CD14-positive monocyte (primary cell): ENCODE measurements at places on chromosomes 11 and 22.

DNA sequence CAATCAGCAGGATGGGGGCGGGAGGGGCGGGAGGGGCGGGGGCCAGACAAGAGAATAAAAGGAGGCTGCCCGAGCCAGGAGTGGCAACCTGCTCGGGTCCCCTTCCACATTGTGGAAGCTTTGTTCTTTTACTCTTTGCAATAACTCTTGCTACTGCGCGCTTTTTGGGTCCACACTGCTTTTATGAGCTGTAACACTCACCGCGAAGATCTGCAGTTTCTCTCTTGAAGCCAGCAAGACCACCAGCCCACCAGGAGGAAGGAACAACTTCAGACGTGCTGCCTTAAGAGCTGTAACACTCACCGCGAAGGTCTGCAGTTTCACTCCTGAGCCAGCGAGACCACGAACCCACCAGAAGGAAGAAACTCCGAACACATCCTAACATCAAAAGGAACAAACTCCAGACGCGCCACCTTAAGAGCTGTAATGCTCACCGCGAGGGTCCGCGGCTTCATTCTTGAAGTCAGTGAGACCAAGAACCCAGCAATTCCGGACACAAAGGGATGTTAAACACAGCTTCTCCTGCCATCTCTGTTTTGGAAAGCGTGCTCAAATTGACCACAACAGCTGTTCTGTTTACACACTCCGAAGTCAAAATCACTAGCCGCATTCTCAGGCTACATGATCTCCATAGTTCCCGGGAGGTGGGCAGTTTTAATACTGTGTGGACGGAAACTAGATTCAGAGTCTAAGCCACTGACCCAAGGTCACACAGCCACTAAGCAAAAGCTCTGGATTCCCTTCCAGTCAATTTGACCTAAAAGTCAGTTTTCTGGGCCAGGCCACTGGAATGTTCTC lies 11.9 kb downstream of the PLAAT2 start:
- DNase-seq, result no peak

GRCh38 chr22:20429254-20430100 lies 8.1 kb downstream of the SCARF2 start:
- DNase-seq, result peak; percentile 71

DNA sequence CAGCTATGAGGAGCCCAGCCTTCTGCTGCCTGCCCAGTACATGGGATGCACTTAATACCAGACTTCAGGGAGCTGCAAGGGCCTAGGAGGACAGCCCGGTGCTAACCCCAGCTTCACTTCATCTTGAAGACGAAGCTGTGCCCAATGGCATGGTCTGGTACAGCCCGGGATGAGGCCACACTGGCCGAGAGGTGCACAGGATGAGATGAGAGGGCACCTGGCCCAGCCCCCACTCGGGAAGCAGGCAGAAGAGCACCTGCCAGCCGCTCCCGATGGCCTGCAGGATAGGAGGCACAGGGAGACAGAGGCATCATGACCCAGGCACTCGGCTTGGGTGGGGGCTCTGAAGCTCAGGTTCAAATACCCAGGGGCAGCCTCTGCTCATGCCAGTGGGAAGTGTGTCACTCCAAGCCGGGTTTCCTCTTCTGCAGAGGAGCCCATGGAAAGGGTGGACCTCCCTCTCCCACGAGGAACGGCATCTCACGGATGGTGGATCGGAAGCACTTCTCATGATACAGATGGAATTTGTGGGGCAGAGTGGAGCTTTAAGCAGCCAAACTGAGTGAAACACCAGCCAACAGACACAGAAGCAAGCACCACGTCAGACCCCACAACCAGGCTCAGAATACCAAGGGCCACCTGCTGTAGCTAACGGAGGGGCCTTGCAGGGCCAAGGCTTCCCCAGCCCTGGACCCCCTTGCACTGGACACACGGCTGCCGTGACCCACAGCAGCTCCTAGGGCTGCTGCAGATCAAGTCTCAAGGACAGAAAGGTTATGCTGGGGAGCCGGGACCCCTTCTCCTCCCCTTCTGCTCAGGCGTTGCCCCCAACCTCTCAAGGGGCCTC lies 875.2 kb downstream of the BRD1 start:
- DNase-seq, result no peak

- no peak for DNase-seq
Observed at GRCh38 chr11:65714433-65714832, 2.4 kb downstream of the KAT5 start.

DNA sequence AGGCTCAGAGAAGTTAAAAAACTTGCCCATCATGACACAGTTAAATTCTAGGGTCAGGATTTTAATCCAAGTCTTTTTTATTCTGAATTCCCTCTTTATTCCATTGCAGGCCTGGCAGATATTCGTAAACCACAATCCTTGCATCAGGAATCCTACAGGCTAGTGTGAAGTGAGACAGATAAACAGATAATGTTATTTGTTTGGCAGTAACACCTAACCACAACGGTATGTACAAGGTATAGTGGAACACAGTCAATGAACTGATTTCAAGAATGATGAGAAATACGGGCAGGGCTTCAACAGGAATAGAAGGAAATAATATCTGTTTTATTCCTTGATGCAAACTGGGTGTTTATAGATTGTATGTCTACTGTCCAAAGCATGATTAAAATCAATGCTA lies 32.0 kb upstream of the NARS2 start:
- DNase-seq, result no peak

DNA sequence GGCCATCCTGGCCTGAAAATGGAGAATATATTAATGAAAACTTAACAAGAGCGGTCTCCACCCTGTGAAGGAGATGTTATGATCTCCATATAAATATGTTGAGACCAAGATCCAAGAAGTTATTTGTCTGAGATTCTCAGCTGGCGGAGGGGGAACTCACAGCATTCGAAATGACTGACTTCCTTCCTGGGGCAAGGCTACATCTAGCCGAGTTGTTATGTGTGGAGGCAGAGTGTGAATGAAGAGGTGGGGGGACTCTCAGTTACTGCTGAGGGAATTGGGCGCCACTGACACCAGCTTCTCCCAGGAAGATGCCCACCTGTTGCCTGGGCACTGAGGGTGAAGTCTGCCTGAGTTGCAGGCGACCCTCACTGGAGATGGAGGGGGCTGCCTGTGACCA lies 5.9 kb downstream of the HTR3A start:
- DNase-seq, result no peak

DNA sequence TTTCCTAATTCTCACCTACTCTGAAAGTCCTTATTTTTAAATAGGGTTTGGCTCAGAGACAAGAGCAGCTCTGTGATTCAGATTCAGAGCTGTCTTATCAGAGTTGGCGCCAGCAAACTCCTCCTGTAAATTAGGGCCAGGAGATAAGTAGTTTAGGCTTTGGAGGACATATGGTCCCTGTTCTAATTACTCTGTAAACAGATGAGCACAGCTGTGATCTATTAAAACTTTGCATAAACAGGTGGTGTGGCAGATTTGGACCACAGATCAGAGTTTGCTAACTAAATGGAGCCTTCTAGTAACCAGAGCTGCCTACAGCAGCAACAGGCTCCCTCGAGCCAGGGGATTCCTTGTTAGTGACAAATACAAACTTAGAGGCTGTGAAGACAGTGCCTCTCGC lies 27.9 kb downstream of the YPEL1 start:
- no peak for DNase-seq

- DNase-seq, result no peak
Observed at GRCh38 chr11:116736763-116737162, 36.0 kb downstream of the BUD13 start.

- no peak for DNase-seq
Observed at GRCh38 chr22:24059793-24060192, 48.7 kb downstream of the CABIN1 start.

GRCh38 chr11:44618561-44619425 lies 53.3 kb downstream of the CD82 start:
- no peak for DNase-seq

DNA sequence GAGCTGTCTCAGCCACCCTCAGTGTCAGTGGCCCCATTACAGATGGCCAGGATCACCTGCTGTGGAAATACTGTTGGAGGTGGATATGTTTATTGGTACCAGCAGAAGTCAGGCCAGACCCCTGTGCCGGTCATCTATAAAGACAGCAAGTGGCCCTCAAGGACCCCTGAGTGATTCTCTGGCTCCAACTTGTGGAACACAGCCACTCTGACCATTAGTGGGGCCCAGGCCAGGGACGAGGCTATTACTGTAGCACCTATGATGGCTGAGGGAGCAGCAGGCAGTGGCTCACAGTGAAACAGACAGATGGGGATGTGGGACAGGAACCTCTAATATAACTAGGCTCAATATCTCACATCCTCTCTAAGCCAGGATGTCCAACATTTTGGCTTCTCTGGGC lies 25.5 kb upstream of the GGTLC2 start:
- DNase-seq, result no peak

DNA sequence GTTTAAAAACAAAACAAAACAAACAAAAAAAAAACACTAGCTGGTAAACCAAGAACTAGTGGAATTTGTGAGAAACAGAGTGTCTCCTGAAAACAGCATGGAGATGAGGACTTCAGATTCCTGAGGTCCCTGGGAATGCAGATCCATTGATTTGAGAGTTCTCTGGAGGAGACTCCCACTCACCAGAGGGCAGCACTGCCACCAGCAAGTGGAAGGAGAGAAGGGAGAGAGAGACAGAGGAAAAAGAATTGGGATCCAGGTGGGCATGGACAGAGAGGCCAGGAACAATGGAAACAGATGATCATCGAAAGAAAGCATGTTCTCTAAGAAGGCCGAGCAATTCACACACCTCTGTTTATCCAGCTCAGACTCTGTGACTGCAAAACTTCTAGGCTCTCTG lies 31.8 kb downstream of the ETS1 start:
- no peak for DNase-seq

DNA sequence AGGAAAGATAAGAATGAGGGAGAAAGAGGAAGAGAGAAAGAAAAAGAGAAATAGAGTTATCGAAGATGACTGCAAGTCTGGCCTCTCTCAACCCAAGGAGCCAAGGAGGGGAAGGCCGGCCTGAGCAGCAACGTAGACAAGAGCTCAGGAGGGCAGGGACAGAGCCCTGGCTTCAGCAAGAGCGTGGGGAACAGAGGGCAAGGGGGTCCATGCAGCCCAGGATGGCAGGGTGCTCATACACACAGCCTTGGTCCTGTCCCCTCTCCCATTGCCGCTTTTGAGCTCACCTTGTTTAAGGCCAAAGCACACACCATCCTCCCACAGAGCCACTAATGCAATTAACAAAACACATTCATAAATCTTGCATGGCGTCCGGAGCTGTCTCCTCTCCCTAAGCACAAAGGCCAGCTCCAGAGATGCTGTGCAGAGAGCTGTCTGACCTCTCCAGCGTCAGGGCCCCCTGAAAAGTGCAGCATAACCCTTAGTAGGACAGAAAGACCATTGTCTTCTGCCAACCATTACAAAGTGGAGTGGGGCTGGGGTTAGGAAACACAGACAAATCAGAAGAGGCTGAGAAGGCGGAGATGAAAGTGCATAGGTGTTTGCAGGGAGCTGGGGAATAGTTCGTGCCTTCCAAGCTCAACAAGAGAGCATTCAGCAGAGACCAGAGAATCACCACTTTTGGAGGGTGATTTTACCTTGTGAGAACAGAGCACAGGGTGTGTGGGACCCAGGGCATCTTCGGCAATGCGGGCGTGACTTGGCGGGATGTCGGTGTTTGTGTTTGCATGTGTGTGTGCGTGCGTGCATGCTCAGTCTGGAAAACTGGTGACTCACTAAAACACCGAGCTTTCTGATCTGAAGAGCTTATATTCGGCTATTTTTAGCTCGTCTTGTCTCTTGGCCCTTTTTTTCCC lies 28.2 kb upstream of the JAM3 start:
- DNase-seq, result no peak

DNA sequence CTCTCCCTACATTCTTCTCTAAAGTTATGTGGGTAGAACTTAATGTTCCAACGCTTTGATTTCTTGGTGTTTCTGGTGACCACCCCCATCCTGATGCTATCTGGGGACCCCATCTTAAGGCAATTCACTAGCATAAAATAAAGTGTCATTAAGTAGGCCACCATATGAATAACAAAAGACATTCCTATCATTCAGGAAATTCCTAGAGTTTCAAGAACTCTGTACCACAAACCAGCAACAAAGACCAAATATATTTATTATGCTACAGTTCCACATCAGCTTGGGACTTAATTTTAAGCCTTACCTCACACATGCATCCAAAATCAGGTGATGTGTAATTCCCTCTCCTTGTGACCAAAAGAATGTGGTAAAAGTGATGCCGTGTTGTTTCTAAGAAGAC lies 254.6 kb upstream of the LRRC4C start:
- DNase-seq, result no peak

GRCh38 chr11:1927848-1928469 lies 8.5 kb downstream of the TNNT3 start:
- no peak for DNase-seq

- no peak for DNase-seq
Observed at GRCh38 chr22:17441326-17441725, 72.1 kb downstream of the CECR2 start.

- peak; percentile 70 for DNase-seq
Observed at GRCh38 chr11:118226296-118226695, 1.5 kb upstream of the JAML start.

DNA sequence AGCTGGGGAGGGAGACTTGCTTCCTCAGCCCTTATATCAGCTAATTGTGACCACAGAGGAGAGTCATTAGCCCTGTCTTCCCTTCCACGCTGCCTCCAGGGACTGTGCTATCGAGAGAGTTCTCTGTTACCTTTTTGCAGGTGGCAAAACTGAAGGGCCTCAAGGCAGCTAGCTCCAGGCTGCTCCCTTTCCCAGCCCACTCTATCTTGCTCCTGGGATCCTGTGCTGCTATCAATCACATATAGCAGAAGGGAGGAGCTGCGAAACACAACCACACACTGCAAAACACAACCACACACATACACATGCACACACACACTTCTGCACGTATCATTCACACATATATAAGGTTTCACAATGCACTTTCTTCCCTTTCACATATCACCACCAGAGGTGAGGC lies 205.3 kb upstream of the MTNR1B start:
- DNase-seq, result no peak

DNA sequence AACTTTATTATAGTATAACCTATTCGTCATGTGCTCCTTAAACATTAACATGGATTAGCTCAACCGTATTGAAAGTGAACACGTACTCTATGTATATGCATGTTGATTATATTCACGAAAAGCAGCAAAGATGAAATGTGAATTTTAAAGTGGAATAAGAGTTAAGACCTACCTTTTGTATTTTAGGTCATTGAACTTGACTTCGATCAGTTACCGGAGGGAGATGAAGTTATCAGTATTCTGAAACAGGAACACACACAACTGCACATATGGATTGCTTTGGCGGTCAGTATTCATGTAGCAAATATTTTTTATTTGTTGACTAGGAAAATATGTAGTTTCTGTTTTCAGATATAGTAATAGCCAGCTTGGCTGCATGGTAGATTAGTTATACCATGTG lies 1.4 kb downstream of the CTR9 start:
- no peak for DNase-seq

GRCh38 chr22:48713272-48714205 lies 1114.1 kb downstream of the BRD1 start:
- DNase-seq, result no peak

- DNase-seq, result no peak
Observed at GRCh38 chr11:69499186-69499917, 17.9 kb downstream of the LINC01488 start.

GRCh38 chr11:62649486-62649885 lies 3.1 kb upstream of the GANAB start:
- DNase-seq, result no peak
